SHP77 treated with DMSO at 0.1 percent for 48 hours (cell line): ENCODE measurements at places on chromosomes 16 and 17.

DNA sequence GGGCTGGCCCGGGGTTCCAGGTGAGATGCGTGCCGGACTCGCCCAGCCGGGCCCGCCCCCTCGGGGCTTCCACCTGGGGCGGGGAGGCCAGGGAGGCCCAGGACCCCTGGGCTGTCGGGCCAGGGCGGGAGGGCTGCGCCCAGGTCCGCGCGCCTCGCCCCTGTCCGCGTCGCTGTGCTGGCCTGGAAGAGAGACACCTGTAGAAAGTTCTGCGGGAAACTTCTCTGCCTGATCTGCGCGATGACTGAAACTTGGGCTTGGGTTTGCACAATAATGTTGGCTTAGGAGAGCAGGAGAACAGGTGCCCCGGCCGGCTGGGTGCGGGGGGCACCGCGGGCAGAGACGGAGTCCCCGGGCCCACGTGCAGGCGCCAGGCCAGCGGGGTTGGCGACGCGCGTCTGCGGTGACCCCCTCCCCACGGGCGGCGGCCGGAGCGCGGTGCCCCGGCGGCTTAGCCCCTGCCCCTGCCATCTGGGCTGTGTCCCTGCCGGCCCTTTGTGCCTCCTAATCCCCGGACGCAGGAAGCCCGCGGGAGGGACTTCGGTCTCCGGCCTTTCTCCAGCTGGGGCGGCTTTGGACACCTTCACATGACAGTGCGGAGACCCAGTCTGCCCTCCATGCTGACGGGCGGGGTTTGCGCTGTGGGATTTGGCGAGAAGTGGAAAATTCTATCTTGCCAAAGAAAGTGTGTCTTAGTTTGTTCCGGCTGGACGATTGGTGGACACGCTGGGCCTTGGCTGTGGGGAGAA is 483 bp downstream of the LLGL2 start:
- DNase-seq: no peak

GRCh38 chr16:82937926-82938520 is 311.3 kb downstream of the CDH13 start:
- no peak for DNase-seq

DNA sequence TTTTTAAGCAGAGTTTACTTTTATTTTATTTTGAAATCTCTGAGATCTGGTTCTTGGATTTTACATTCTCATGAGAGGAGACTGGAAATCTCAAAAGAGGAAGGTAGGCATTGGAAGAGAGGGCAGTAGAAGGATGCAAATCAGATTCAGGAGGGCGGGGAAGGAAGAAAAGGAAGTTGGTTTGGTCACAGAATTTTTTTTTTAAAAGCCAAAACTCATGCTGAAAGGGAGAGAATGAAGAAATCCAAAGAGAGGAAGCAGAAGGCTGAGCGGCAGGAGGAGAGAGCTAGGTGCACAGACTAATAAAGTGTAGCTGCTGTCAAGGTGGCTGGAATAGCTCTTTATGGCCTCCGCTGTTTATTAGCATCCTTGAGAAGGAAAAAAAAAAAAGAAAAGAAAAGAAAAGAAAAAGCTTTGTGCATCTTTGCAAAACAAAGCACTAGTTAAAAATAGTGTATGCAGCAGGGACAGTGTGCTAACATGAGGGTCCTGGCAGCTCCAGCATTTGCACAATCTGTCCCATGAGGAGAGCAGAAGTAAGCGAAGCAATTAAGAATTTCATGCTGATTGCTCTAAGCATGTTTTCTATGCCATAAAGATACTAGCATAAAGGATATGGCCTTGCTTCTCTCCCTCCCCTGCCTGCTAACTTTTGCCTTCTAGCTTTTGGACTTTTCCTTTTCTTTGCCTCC is 194.2 kb downstream of the ZFHX3 start:
- DNase-seq: no peak

DNA sequence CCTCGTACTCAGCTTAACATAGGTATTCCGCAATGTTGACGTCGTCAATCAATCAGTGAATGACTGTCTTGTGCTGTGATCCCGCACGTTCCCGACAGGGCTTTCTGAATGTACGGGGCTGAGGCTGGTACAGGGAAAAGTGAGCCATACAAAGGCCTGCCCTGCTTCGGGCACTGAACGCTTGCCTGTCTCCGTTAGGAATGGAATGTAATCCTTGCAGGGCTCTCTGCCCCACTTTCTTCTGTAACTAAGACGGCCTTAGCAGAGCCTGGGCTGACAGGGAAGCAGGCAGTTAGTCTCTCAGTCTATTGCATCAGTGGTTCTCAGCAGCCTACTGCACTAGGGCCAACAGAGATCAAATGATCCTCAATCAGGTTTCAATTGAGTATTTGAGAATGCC is 16.2 kb upstream of the MYH3 start:
- DNase-seq: no peak

DNA sequence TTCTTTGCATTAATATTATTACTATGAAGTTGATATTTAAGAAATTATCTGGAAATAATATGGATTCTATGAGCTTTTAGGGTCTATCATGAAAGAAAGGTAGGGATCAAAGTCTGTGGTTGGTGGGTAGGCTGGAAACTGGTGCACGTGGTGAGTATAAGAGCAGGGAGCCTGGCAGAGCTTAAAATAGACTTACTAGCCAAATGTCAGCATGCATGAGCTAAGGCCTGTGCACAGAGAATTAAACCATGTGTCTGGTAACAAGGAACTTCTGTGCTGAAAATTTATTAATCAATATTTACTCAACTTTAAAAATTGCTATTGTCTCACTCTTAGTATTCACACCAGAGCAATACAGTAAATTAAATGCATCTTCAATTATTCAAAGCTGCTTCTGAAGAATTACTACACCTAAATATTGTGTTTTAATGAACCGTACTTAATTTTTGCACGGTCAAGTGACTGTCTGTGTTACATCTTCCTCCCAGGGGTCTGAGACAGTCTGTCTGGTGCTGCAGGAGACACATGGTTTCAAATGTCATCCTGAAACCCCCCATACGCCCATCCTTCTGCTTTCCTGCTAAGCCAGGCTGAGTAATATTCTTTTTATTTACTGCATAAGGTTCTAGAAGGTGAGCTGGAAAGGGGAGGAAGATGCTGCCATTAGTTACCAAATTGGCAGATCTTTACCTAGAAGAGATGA is 161.0 kb upstream of the NLRP1 start:
- DNase-seq: no peak

GRCh38 chr17:2374549-2375285 is 26.1 kb downstream of the MNT start:
- no peak for DNase-seq

DNA sequence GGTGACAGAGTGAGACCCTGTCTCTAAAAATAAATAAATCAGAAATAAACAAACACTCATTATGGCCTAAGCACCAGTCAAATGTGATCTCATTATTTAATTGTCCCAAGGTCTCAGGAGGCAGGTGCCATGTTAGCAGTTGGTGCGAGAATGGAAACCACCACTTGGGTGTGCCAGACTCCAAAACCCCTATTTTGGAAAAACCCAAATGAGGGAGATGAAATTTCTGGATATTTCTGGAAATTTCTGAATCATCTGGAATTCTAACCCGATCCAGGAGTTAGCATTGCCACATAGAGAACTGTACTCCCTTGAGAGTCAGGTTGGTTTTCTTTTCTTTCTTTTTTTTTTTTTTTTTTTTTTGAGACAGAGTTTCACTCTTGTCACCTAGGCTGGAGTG is 264.0 kb downstream of the XYLT1 start:
- DNase-seq: no peak

DNA sequence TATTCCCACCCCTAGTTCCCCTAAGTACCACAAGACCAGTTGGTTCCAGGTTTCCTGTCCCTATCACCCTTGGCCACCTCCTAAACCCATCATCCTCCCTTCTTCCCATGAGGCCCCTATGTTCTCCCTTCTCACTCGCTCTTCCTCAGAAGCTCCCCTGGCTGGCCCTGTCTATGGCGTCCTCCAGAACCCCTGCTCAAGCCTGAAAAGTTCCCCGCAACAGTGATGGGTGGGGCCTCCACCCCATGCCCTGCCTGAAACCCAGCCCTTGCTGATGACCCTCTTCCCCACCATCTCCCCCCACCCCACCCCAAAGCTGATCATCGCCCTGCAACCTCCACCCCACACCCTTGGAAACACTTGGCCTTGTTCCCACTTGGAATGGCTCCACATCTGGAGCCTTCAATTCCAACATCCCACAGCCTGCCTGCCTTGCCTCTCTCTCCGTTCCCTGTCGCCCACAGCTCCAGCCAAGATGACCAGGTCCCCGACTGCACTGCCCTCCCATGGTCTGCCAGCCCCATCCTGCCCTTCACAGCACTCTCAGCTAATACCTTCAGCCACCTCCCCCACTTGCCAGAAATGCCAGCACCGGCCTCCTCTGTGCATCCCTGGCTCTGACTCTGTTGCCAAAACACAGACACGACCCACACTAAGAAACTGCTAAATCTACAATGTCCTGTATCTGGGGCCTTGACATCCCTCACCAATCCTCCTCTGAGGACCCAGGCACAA is 10.5 kb downstream of the OSBPL7 start:
- DNase-seq: no peak

DNA sequence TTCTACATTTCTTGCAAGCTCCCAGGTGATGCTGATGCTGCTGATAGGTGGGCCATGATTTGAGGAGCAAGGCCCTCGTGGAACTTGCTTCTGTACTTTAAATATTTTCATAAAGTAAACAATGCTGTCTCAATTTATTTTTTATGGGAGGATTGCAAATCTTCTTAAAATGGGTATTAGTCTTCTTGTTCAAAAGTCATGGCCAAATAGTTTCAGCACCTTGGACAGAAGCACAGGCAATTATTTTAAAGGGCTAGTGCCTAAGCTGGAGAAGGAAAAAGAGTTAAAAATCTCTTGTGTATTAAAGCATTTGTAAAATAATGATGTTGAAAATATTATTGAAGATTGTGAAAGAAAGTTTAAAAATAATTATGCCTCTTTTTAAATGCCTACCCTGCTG is 50.5 kb downstream of the GPR139 start:
- no peak for DNase-seq

DNA sequence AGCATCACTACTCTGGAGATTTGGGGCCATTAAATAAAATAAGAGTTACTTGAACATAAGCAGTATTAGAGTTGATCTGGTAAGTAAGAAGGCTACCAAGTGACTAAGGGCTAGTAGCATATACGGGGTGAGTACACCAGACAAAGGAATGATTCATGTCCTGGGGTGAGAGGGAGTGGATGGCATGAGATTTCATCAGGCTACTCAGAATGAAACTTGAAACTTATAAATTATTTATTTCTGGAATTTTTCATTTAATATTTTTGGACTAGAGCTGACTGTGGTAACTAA is 2.3 kb downstream of the SLFN5 start:
- no peak for DNase-seq

- DNase-seq: no peak
These were observed 197.3 kb upstream of the SDK2 start for GRCh38 chr17:73841431-73842060.

DNA sequence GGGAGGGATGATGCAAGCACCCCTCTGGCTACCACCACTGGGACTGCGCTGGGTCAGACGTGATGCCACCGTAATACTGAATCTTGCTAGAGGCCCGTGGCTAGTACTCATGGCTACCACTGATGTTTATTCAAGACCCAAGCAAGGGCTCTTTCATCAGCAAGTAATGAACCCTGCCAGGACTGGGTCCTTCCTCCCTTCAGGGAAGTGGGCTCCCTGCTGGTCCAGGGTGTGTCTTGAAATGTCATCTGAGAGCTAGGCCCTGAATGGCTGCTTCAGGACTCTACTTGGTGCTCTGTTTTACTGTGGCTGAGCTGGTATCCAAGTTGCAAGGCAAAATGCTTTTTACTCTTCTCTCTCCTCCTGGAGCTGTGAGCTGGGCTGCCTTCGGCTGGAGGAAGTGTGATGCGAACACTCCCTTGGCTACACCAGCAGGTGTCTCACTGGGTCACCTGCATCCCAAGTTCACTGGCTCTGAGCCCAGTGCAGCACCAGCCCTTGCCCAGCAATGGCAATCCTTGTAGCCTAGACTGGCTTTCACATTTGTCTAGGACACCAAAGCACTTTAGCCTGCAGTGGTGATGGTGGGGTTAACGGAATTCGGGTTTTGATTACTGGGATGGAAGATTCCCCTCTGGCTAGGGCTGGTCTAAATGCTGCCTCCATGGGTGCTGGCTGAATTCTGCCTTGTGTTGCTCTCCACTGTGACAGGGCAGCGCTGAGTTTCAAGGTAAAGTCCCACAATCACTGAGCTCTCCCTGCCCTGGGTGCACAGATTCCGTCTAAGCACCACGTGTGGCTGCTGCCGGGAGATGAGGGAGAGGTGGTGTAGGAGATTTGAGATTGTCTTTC is 98.6 kb downstream of the USP22 start:
- DNase-seq: peak; percentile 57

- no peak for DNase-seq
These were observed 106.5 kb downstream of the CDH8 start for GRCh38 chr16:61929776-61930175.

DNA sequence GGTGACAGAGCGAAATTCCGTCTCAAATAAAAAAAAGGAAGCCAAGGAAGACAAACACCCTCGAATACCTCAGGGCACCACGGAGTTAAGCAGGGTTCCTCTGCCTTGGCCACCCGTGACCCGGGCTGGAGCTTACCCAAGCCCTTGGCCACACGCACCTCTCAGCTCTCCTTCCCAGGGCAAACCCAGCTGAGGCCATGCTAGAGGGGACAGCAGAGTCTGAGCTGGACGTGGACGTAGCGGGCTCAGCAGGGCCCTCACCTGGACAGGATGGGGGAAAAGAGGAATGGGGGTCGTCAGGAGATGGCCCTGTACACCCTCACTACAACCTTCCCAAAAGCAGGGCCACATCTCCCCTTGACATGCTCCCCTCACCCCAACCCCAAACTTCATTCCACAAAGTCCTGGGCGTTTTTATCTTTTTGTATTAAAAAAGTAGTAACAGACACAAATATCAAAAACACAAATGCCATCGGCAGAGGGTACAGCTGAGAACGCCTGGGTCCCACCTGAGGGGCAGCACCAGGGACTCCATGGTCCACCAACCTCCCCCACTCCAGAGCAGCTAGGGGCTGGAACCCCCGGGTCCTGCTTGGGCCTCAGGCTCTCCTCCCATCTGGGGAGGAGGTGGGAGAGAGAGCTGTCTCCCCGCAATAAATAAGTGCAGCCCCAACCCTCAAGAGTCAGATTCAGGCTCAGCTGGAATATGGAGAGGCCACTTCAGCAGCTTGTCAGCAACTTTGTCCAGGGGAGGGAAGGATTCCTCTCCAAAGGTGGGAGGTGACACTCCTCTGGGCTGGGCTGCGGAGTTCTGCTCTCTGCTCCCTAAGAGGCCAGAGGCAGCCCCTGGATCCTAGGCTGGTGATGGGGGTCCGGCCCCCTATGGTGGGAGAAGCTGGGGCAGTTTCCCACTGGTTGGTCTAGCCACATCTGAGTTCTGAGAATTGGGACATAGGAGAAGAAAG is 11.9 kb downstream of the PER1 start:
- DNase-seq: no peak
